Fibroblast of skin of left biceps (primary cell): ENCODE measurements at places on chromosomes 2 and 18.

GRCh38 chr2:19484736-19485135 lies 126.3 kb upstream of the OSR1 start:
- no peak for DNase-seq

- no peak for DNase-seq
These were observed 191.4 kb downstream of the NRXN1 start for GRCh38 chr2:50840341-50841124.

DNA sequence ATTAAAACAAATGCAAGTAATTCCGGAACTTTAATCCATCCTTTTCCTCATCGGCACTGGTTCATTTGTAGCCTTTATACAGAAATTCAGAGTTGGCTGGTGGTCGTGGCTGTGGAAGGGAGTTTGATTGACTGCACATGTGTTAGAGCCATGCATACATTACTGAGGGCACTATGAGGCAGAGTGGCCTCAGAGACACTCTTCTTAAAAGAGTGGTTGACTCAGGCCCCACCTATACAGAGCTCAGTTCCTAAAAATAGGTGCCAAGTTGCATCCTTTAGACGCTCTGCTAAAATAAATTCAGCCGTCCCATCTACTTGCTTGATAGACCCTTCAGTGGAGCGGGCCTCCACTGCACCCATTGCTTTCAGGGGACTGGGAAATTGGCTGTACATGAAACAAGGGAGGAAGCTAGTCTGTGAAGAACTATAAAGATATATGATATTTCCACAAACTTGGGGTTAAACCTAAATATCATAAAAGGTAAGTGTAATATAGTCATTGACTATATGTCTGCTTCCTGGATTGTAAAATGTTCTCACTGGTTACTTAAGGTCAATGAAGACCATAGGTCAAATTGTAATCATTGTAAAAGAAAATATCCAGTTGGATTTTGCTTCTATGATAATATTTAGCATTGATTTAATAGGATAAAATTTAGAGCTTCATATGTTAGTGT lies 298.9 kb downstream of the XIRP2 start:
- no peak for DNase-seq

DNA sequence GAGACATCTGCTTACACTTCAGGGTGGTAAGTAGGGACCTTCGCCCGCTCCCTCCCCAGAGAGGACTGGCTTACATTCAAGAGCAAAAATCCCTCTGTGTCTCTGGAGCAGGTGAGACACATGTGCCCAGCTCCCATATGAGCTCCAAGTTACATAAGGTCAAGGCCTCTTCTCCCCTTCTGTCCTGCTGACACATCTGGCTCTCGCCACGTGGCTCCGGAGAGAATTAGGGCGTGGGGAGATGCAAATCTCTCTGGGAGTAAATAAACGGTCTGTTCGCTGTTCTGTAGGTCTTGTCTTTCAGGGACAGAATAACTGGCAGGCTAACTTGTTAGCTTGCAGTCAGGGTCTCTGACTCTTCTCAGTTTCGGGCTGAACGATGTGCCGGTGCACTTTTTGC lies 16.2 kb downstream of the MRO start:
- DNase-seq = no peak

DNA sequence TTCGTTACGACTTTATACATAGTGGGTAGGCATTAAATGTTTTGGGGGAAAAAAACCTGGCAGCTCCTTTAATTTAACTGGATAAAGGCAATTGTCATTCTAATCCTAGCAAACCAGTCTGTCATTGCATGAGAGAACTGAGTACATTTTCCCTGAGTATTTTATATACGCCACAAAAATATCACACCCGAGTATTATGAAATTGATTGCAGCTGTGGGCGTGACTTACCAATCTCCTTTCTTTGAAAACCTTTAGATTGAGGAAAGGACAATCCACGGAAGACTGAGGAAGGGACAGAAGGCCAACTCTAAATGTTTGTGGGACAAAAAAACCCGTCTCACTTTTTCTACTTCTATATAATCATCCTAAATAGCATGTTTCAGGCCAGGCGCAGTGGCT lies 9.0 kb downstream of the TM4SF20 start:
- DNase-seq = no peak
